T-helper 1 cell treated with Interleukin-12 subunit alpha and Interleukin-12 subunit beta and Interleukin-4 antibody, amounts not matched to agents 30 ng/mL and 1 ng/mL, for 36 hours (primary cell): ENCODE measurements at places on chromosomes 2 and 18. TPM values are rescaled to one million over a fixed set of nuclear protein-coding genes. Genes with fewer than 3 reads are reported as not detected.

GALR1 gene
- total RNA-seq: not detected in 2 replicates

TCF23 gene
- total RNA-seq: 0.05 TPM in 2 replicates

UGT1A5 gene
- total RNA-seq: not detected in 2 replicates

SERPINB13 gene
- not detected in 2 replicates for total RNA-seq

EFEMP1 gene
- not detected in 2 replicates for total RNA-seq

MATN3 gene
- total RNA-seq: not detected in 2 replicates

MARCHF7 gene
- 86.2 and 89.7 TPM in 2 replicates for total RNA-seq

IL36G gene
- total RNA-seq: 0.29 TPM in 1 of 2 replicates, not detected in the other

CD28 gene
- 124 and 128 TPM in 2 replicates for total RNA-seq

SERPINB10 gene
- not detected in 2 replicates for total RNA-seq

TRPM8 gene
- not detected in 2 replicates for total RNA-seq

CD8B2 gene
- total RNA-seq: 0.15 and 0.46 TPM in 2 replicates

CRYGD gene
- total RNA-seq: not detected in 2 replicates

ARHGAP28 gene
- not detected in 2 replicates for total RNA-seq
